CD4-positive, alpha-beta memory T cell (primary cell): ENCODE measurements at places on chromosomes 4 and X.
A peak's percentile ranks its signal among the peaks of the same experiment; 100 is the strongest.

GRCh38 chrX:45823536-45823935 is 622.9 kb upstream of the DIPK2B start:
- DNase-seq: no peak

- no peak for DNase-seq
Measured at GRCh38 chrX:57155171-57155570, 18.0 kb upstream of the SPIN2A start.

DNA sequence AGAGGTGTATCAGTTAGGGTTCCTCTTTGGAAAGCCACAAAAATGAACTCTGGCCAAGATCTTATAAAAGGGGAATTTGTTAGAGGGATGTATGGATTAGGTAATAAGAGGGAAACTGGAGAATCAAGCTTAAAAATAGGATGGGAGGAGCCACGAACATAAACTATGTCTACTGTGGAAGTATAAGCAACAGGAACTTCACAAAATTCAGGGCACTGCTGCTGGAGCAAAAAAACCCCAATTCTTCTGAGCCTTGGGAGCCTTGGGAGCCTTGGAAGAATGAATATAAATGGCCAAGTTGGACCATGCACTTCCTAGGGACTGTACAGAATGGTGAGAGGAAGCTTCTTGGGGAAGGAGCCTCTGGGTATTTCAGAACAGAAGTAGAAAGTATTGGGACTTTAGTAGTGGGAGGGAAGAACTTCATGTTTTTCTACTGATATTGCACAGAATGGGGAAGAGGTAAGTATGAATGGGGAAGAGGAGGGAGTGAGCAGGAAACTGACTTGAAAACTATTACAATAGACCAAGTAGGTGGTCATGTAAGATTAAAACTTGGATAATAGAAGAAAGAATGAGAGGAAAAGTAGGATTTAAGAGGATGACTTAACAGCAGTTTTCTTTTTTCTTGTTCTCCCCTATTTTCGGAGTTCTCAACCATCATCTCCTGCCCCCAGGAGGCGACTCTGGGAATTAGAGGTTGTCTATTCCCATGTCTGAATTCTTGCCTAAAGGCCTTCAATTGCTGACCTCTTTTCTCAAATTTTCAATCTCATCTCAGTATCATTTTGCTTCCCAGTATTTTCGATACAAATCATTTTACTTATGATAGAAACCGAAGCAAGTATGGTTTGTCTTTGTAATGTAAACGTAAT is 44.4 kb upstream of the TAPT1 start:
- DNase-seq: no peak

- DNase-seq: no peak
Measured at GRCh38 chr4:105369988-105370387, 103.9 kb downstream of the PPA2 start.

GRCh38 chr4:73892966-73893365 is 23.8 kb downstream of the CXCL1 start:
- DNase-seq: no peak

GRCh38 chrX:31252133-31252532 is 180.3 kb upstream of the FTHL17 start:
- DNase-seq: no peak

DNA sequence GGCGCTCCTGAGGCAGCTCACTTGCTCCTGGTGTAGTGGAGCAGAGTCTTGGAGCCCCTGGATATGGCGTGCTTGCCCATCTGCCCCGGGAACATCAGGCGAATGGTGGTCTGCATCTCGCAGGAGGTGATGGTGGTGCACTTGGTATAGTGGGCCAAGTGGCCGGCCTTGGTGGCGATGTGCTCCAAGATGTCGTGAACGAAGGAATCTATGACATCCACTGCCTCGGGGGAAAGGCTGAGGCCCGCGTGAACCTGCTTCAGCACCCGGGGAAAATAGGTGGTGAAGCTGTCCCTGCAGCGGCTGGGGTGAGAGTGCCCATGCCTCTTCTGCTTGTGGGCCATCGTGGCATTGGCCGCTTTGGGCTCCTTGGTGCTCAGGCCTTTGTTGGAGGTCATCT is 58.1 kb upstream of the TMSB15B start:
- no peak for DNase-seq

DNA sequence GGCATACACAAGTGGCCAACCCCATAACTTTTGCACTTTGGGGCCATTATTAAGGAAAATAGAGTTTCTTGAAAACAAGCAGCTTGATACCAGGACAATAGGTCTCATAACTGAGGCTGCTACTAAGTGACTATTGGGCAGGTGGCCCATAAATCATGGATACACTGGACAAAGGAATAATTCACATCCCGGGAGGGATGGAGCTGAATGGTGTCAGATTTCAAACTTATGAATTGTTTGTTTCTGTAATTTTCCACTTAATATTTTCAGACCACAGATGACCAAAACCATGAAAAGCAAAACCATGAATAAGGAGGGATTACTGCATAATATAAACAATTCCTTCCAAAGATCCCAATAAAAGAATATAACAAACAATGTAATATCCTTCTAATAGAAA is 114.4 kb downstream of the WDFY3 start:
- DNase-seq: no peak

GRCh38 chr4:1459081-1459721 is 53.0 kb upstream of the NKX1-1 start:
- no peak for DNase-seq

GRCh38 chrX:74431797-74432196 is 10.5 kb downstream of the SLC16A2 start:
- DNase-seq: no peak

- no peak for DNase-seq
Measured at GRCh38 chr4:74267998-74268606, 40.2 kb upstream of the EPGN start.

DNA sequence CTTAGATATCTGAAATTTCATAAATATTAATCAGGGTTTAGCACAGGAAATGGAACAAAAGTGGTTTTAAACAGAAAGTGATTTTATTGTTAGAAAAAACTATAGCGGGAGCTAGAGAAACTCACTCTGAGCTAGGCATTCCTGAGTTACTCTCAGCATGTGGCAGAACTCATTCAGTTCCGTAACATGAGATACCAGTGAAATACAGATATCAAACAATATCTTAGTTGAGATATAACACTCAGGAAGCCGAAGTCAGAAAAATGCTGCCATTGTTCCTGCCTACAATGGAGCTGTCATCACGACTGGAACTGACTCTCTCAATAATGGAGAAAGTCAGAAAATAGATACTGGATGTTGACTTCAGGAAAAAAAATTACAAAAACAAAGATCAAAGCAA is 1428.7 kb downstream of the PCDH18 start:
- no peak for DNase-seq

- DNase-seq: no peak
Measured at GRCh38 chrX:29215251-29215650, 628.0 kb downstream of the IL1RAPL1 start.

DNA sequence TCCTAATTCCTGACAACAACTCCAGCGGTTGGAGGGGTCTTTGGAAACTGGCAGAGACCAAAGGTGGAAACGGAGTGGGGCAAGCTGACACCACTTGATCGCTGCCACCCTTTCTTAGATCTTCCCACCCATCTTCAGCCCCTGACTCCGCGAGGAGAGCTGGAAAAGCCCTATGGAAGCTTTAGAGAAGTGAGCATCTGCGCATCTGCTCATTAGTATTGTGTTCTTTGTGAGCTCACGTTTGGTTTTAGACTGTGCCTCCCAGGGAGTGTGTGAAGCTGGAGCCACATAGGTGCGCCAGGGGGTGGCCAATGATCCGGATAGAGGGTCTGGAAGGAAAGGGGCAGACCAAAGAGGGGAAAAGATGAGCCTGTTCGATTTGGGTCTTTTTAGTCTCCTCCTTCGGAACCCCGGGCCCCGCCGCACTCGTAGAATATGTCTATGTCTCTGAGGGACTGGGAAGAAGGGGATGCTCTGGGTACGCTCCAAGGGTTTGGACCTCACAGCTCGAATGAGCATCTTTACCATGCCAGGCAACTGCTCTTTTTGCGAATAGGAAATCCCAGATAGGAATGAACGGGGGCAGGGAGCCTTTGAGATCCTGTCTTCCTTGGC is 578 bp upstream of the DKK2 start:
- no peak for DNase-seq

DNA sequence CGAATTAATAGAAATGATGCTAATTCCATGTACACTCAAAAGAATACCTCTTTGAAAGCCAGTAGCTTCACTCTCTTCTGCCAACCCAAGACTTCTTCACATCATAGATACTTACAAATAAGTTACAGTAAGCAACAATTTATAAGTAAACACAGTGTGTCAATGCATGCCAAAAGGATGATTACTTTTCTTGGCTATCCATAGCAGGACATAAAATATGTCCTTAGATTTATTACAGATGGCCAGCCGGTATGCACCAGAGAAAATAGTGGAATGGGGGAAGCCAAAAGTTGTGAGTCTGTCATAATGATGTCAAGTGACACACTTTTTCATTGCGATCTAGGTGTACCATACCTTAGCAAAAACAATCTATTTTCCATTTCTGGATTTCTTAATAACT is 631 bp upstream of the BMX start:
- DNase-seq: no peak

DNA sequence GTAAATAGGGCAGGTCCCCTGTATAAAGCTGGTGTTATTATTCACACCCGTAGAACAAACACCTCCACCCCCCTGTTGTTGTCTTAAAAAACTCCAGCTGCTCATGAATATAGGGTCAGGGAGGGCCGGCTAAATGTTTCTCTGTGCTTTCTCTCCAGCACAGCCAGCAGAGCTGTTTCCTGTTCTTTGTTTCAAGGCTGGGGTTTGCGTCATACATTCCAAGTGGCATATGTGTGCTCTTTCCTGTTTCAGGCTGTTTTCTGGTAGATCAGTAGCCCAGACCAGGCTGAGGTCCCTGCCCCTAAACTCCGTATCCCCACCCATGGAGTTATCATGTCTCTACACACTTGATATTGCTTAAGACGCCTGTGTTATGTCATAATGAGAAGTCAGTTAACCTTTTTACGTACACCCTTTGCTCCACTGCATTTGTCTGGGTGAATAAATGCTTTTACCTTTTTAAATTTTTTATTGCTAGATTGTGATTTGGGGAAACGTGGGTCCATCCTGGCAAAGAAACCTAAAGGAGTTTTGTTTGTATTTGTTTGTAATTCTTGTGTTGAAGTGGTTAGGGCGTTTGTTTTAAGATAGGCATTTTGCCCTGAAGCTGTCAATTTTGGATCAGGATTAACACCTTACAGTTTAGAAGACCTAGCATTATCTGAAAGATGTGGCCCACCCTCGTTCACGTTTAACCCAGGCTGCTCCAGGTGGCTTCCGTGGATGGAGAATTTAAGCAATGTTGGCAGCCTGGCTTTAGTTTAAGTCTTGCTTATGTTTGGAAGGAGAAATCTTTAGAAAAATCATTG is 3.3 kb downstream of the KLF3 start:
- peak; percentile 87 for DNase-seq

DNA sequence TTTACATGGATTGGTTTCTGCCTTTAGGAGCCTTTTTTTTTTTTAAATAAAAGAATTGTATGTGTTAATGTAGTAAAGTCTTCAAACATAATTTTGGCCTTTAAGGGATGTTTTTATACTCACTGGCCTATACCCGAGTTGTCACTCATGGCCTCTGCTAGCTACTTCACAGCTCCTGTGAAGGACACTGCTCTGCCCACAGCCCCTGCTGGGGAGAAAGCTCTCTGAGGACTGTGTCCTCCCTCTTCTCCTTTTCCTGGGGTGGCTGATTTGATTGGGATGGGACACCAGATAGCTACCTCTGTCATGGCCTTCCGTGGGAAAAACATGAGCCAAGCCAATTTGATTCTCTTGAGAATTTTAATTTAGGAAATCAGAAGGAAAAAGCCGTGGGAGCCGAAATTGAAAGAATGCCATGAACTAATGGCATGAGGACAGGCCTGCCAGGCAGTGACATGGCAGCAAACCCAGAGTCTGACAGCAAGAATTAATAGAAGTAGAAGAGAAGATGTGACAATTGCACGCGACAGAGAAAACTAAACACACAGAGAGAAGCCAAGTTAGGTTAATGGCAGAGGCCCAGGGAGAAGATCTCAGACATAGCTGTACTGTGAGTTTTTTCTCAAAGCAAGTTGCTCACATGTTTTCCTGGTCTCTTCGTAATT is 81.4 kb downstream of the ARHGAP10 start:
- no peak for DNase-seq

DNA sequence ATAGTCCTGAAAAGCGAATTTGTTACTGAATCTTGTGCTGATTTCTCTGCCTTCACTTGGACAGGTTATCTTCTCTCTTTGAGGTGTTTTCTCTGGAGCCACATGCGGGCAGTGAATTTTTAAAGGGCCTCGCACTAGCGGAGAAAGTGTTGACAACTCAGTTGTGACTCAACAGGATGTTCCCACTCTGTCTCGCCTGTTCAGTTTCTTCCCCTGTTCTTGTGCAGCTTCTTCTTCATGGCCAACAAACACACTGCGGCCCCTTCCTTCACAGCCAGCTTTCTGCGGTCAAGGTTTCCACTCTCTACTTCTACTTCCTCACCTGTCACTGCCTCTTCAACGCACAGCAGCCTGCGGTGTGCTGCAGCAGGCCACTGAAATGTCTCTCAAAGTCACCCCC is 1.1 kb upstream of the SHROOM4 start:
- no peak for DNase-seq

DNA sequence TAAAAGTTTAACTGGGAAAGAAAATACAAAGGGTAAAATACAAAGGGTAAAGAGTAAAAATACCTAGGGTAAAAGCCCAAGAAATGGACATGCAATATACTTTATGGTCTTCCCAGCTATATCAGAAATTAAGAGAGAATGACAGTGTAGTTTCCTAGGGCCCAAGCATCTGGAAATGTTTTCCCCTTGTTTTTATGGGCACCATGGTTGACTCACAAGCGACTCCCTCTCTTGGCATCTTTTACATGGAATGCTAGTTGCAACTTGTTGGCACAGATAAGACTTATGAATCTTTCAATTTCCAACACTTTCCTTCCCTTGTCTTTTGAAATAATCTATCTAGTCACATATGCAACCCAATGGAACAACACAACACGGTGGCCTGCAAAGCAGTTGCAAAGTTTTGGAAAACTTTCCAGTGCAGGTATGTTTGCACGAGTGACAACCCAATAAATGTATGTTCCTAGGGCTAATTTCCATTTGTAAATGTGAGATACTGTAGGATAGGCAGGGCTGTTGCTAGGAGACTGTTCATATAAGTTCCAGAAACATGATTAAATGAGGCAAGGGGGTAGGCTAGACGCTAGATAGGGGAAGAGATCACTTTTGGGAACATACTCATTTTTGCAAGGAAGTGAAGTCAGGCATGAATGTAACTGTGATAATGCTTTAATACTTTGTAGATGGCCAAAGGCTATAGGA is 36.4 kb upstream of the CWH43 start:
- DNase-seq: no peak

- DNase-seq: no peak
Measured at GRCh38 chrX:47226071-47226470, 6.7 kb upstream of the USP11 start.

- no peak for DNase-seq
Measured at GRCh38 chrX:56468441-56468840, 95.0 kb upstream of the UBQLN2 start.

- DNase-seq: no peak
Measured at GRCh38 chrX:15293451-15293850, 22.0 kb downstream of the ASB11 start.

- DNase-seq: no peak
Measured at GRCh38 chrX:8048466-8048865, 121.3 kb upstream of the PNPLA4 start.
